ENCODE measurements at places on chromosomes 12 and 14.

GRCh38 chr12:123040106-123040505 is 59.6 kb downstream of the ARL6IP4 start:
- no peak for DNase-seq

DNA sequence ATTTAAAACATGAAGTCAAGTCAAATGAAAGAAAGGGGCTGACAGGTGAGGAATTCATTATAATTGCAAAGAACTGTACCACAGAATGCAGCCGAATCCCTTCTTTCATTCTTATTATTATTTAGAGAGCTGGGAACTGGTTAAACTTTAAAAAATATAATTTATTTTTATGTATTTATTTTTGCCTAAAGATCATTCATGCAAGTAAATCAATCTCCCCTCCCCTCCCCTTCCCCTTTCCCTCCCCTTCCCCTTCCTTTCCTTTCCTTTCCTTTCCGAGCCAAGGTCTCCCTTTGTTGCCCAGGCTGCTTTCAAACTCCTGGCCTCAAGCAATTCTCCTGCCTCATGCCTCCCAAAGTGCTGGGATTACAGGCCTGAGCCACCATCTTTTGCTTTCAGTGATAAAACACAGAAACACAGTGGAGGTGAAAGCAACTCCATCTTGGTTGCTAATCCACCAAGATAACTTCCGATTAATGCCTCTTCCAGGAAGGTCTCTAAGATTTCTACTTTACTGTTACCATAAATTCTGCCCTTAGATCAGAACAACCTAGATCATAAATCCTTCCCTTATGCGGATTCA is 6.0 kb upstream of the UBC start:
- no peak for DNase-seq

- DNase-seq, result no peak
Measured at GRCh38 chr14:64440494-64440893, 24.8 kb upstream of the AKAP5 start.

GRCh38 chr14:73889376-73889775 is 2.7 kb downstream of the ZNF410 start:
- no peak for DNase-seq

- peak; percentile 88 for DNase-seq
Measured at GRCh38 chr14:74860899-74861733, 14.8 kb downstream of the PROX2 start.

DNA sequence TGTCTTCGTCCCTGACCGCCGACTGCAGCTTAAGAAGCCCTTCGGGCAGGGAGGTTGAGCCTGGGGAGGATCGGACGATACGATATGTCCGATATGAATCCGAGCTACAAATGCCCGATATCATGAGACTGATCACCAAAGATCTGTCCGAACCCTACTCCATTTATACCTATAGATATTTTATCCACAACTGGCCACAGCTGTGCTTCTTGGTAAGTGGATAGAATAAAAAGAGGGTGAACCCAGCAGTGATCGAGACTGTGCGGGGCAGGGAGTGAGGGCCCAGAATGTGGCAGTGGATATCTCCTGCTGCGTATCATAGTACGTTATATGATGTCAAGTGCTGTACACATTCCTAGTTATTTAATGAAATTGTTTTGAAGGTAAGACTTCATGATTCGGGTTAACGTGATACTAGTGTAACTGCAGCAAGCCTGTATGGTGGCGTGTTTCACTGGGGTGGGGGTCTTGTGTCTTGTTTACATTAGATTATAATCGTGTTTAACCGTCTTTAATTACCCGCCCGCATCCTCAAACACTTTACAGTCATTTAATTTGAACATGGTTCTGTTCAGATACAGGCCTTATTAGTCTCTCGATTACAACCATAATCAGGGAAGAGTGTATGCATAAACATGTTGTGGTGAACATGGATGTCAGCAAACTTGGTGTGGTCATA is 1.3 kb downstream of the NAA30 start:
- DNase-seq, result no peak

GRCh38 chr12:52350021-52350620 is 17.2 kb downstream of the KRT85 start:
- no peak for DNase-seq

DNA sequence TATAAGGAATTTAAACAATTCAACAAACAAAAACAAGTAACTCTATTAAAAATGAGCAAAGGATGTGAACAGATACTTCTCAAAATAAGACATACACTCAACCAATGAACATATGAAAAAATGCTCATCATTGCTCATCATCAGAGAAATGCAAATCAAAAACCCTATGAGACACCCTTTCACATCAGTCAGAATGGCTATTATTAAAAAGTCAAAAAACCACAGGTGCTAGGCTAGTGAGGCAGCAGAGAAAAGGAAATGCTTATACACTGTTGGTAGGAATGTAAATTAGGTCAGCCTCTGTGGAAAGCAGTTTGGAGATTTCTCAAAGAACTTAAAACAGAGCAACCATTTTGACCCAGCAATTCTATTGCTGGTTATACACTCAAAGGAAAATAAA is 52.0 kb downstream of the NAV3 start:
- no peak for DNase-seq

- no peak for DNase-seq
Measured at GRCh38 chr12:89239534-89239933, 112.8 kb downstream of the DUSP6 start.

GRCh38 chr12:123358035-123358434 is 6.6 kb downstream of the SBNO1 start:
- no peak for DNase-seq

- DNase-seq, result no peak
Measured at GRCh38 chr12:3888659-3889058, 15.5 kb upstream of the PARP11 start.

- no peak for DNase-seq
Measured at GRCh38 chr14:31395572-31396205, 24.7 kb downstream of the HEATR5A start.

DNA sequence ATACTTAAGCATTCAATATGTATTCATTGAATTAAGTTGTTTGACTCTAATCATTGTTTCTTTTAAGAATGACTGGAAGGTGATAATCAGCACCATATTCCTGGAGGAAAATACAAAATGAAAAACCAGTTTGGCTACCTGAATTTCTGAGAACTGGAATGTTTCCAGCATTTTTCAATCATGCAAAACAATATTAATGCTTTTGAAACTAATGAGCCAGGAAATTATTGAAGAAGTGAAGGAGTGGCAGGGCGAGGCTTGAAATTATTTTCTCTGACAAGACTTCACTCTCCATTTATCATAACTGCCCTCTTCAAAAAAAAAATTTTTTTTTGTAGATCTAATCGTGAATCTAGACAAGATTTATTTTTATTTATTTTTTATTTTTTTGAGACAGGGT is 19.0 kb downstream of the TMEM19 start:
- no peak for DNase-seq

DNA sequence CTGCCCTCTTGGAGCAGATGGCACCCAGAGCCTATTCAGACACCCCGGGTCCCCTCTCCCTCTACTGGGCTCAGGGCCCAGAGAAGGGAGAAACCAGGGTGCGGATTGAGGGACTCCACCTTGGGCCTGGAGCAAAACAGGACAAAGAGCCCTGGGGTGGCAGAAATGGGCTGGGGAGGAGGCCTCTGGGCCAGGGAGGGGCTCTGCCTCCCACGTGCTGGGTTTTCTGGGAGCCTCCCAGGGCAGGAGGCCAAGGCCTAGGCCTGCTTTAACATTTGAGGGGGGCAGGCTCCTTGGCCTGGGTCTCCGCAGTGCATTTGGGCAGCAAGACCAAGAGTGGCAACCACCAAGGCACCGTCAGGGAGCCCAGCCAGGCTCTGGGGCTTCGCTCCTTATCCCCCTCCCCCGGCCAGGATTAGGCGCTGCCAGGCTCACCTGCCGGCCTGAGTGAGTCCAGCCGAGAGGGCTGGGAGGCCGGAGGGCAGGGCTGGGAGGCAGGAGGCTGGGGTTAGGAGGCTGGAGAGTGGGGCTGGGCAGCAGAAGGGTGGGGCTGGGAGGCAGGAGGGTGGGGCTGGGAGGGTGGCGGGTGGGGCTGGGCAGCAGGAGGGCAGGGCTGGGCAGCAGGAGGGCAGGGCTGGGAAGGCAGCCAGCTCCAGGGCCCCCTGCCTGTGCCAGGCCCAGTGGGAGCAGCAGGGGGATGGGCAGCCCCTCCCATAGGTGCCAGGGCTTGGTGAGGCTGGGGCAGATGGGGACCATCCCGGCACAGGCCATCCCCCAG is 101.8 kb upstream of the EIF5 start:
- DNase-seq, result no peak

- no peak for DNase-seq
Measured at GRCh38 chr14:22945642-22946041, 11.2 kb downstream of the HAUS4 start.
